ENCODE measurements at places on chromosomes 12 and 14.

DNA sequence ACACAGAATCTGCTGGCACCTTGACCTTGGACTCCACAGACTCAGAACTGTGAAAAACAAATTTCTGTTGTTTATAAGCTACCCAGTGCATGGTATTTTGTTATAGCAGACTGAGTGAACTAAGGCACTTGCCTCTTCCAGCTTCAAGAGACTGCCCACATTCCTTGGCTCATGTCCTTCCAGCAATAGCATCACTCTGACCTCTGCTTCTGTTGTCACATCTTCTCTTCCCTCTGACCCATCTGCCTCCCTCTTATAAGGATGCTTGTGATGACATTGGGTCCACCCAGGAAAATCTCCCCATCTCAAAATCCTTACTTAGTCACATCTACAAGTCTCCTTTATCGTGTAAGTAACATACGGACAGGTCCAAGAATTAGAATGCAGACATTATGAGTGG, 200.4 kb downstream of the PIK3C2G start:
- no peak for DNase-seq

GRCh38 chr12:68011882-68012207, 22.6 kb downstream of the IFNG-AS1 start:
- DNase-seq: peak; percentile 61

GRCh38 chr14:88312257-88312656, 10.8 kb downstream of the KCNK10 start:
- no peak for DNase-seq

- peak; percentile 58 for DNase-seq
Measured at GRCh38 chr12:54413284-54414190, 5.5 kb downstream of the ITGA5 start.

GRCh38 chr12:54975875-54976274, 8.7 kb downstream of the TESPA1 start:
- no peak for DNase-seq

- DNase-seq: peak; percentile 36
Measured at GRCh38 chr12:59164226-59164625, 243.9 kb upstream of the LRIG3 start.

DNA sequence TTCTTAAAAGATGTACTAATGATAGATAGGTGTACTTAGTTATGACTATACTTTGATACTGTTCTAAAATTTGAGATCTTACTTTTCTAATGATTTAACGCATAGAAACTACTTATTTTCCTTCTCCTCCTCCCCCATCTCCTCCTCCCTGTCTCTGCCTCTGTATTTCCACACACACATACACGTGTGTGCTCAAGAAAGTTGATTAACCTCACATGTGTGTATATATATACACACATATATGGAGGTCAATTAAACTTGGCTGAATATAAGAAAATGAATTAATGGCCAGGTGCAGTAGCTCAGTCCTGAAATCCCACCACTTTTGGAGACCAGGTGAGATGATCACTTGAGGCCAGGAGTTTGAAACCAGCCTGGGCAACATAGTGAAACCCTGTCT, 362.7 kb upstream of the SYT1 start:
- no peak for DNase-seq

- peak; percentile 53 for DNase-seq
Measured at GRCh38 chr12:79174626-79175025, 310.1 kb downstream of the SYT1 start.

- no peak for DNase-seq
Measured at GRCh38 chr12:77932216-77932615, 101.5 kb downstream of the NAV3 start.

- DNase-seq: no peak
Measured at GRCh38 chr14:105074601-105075053, 9.4 kb upstream of the GPR132 start.

DNA sequence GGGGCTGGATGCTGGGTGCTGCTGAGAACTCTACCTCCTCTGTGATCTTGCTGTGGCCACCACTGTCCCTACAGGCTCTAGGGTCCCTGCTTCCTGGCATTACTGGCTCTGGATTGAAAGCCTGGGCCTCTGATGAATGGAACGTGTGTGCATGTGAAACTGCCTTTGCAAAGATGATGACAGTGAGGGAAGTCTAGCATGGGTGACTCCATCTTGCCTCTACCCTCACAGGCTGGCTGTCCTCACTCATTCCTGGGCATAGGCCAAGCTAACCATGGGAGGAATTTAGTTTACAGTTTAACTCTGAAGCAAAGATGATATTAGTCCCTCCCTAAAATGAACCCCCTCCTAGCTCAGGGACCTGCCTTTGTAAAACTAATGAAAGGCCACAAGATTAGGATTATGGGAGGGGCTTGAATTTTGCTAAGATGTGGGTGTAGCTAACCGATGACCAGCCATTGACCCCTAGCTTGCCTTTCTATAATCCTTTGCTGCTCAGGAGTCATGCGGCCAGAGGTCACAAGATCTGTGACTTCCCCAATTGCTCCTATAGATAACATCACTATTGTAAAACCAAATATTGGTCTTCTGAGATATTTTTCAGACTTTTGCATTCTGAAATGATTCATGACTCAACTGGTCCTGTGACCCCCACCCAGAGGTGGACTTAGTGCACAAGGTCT, 2.2 kb upstream of the C1S start:
- no peak for DNase-seq

Data from fibroblast of skin of right biceps (primary cell).